Neural progenitor cell (in vitro differentiated cells): ENCODE measurements at places on chromosomes 2 and 18.

DNA sequence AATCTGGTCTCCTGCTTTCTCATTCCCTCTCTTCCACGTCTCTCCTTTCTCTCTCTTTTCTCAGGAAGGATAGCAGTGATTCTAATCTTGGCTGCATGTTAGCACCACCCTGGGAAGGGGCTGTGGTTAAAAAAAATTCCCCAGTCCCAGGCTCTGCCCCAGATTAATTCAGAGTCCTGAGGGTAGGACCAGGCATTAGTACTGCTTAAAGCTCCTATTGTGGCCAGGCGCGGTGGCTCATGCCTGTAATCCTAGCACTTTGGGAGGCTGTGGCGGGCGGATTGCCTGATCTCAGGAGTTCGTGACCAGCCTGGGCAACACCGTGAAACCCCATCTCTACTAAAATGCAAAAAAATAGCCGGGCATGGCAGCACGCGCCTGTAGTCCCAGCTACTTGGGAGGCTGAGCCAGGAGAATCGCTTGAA is 35.4 kb upstream of the EML4 start:
- peak; percentile 61 for DNase-seq

DNA sequence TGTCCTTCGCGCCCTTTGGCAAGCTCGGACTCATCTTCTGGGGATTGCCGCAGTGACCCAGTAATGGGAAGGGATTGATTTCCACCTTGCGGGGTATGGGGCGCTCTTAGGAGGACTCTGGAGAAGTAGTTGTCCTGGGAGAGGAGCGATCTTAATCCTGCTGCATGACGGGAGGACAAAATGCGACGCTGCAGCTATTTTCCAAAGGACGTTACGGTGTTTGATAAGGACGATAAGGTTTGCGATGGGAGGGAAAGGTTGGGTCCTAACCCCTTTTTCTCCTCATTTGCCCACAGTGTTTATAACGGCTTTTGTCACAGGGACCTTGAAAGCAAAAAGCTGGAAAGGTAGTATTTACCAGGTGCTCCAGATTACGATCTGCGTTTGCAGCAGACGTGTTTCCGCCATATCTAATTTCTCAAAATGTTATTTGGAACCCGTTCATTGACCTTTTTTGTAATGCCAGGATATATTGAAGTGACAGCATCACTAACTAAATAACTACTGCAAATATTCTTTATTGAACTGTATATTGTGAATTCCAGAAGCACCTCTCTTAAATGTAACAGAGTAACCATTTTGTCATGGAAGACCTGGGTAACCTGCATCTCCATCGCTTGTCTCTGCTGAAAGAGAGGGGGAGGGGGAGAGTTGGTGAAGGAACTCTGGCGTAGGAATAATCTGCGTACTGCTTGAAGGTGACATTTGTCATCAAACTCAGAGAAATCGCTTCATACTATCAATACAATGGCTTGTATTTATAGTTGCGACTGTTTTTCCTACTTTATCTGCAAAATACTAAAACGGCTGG is 590 bp downstream of the MDH1 start:
- DNase-seq = peak; percentile 66

- no peak for DNase-seq
Observed at GRCh38 chr2:198351647-198352046, 547.3 kb downstream of the PLCL1 start.

DNA sequence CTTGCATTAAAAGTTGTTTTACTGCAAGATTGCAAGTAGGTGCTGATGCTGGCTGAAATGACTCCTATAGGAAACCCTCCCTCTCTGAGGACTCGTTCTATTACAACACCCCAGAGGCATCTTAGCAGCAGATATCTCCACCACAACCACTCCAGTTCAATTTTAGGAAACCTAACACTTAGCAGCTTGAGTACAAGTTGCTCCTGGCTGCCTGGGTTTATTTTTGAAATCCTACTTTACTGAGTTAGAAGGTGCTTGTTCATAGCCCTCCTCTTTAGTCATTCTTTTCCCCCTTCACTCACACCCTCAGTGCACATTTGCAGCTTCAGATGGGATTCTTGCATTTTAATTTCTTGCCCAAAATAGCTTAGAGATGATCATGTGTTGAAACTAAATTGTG is 111.5 kb downstream of the MTCL1 start:
- DNase-seq = no peak

GRCh38 chr18:24491927-24492834 is 31.7 kb downstream of the HRH4 start:
- no peak for DNase-seq

DNA sequence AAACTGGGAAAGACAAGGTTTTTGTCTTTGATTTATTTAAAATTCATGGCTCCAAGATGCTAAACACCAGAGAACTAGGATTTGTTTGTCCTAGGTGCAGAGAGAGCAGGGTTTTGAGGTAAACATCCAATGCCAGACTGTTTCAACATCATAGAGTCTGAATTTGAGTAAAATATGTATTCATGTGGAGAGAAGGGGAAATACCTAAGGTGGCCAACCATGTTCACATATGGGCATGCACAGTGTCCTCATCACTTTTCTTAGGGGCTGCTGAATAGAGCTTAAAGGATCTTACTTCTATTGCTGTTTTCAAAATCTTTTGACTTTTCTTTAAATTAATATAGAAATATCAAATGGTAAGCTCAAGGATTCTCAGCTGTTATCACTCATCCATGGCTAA is 287.0 kb upstream of the CCDC68 start:
- DNase-seq = no peak

DNA sequence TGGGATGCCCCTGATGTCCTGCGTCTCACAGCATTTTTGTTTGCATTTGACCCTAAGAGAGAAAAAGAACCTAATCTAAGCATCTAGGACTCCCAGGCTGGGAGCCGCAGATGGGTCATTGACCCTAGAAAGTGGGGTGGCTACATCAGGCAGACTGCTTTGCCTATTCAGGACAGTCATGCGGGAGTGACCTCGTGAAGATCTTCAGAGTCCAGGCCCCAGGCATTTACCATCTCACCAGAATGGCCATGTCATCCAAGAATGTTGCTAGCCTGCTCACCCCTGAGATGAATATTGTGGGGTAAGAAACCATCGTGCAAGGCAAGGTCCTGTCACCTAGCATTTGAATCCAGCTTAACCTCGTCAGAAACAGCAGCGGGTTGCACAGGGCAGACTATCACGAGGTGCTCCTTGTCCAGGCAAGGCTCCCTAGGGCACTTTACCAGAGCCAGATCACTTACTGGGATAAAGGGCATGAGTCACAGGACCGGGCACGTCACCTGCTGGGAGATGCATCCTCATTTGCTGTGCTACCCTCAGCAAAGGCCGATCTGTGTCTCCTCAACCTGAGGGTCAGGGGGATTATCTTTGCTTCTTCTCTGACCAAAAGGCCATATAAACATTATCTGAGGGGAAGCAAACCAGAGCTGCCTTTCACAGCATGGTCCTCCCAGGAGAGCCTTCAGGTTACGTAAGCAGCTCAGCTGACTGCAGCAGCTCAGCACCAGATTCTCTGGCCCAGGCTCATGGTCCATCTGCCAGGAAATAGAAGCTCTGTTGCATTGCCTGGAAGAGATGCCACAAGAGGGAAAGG is 162.3 kb downstream of the ACKR3 start:
- DNase-seq = no peak

DNA sequence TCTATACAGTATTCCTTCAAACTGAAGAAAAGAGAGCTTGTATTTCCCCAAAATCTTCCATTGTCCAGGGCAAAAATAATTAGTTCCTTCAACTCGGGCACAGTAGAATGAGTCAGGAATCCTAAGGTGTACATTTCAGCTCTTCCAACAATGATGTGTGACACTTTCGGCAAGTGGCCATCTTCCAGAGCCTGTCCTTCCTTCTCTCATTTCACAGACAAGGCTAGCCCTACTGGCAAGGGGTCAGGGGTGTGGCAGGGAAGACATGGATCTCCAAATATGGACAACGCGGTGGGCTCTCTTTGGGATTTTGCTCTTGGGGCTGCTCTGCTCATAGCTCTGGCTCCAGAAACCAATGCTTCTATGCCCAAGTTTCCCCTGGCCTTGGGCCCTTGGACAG is 6.0 kb downstream of the B4GALT6 start:
- DNase-seq = no peak

GRCh38 chr2:234374736-234375135 is 122.1 kb downstream of the ARL4C start:
- no peak for DNase-seq

GRCh38 chr2:238134393-238134785 is 4.1 kb upstream of the KLHL30 start:
- no peak for DNase-seq

DNA sequence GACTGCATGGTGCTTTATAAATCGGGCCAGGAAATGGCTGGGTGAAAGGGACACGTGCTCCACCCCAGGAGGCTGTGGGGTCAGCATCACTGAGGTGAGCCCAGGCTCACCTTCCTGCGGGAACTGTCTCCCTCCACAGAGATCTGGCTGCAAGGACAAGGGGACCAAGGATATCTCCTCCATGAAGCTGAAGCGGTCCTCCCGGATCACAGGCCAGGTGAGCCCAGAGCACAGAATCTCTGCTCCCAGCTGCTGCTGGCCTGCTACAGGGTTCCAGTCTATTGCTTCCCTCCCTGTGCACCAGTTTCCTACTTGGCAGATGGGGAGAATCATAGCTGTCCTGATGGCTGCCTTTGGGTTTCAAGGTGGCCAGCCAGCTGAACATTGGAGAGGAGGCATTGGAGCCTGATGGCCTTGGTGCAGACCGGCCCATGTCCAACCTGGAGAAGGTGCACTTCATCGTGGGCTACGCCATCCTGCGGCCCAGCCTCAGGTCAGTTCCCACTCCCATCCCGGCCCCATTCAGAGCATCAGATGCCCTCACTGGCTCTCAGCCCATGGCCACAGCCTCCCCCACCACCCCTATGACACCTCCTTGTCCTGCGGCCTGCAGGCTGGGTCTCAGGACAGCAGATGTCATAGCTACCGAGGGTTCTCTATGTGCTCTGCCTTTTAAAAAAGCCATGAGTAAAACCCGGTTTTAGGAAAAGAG is 33.7 kb upstream of the GPR17 start:
- no peak for DNase-seq

- DNase-seq = no peak
Observed at GRCh38 chr2:119177171-119177837, 18.8 kb upstream of the C1QL2 start.

- DNase-seq = no peak
Observed at GRCh38 chr2:26139269-26140183, 33.4 kb upstream of the GAREM2 start.

DNA sequence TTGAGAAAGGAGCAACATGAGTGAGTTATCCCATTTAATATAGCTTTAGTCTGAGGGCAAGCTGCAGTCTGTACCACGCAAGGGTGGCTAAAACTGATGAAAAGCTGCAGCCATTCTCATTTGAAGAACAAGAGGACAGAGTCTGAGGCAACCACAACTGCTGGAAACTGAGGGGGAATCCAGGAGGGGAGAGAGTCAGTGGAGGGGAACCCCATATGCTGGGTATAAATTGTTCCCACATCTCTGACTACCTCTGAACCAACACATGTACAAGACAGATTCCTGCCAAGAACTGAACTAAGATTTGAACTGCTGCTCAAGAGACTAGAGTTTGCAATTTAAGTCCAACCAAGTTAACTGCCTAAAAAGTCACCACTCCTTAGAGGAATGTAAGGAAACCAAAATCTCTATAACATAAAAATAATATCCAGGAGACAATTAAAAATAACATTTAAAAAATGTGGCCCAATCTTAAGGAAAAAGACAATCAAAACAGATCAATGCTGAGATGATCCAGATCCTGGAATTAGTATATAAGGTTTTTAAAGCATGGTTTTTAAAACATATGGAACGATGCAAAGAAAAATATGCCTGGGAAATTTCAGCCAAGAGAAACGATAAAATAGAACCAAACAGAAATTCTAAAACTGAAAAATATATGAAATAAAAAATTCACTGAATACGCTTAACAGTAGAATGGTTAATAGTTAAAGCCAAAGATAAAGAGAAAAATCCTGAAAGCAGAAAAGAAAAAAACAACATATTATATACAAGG is 11.2 kb downstream of the CWC22 start:
- no peak for DNase-seq

DNA sequence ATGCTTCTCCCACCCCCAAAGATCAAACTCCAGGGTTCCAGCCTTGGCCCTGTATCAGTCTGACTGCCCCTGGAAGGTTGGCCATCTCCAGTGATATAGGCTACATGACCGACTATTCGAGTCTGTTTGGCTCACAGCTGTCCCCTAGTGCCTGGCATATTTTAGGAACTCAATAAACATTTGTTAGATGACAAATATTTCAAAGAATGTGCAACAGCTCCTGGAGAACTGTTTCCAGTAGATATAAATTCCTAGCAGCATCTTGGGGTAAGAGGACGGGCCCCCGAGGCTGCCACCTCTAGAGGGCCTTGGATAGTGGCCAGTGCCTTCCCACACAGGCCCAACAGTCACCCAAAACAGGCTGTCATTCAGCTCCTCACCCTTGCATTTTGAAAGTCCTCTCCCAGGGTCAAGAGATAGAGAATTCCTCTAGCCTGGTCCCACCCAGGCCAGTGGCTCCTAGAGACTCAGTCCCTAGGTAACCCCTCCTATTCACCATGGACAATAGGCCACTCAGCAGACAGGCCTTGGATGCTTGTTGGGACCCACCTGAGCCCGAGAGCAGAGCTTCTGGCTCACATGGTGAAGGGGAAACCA is 45.1 kb upstream of the ATP6V1B1 start:
- no peak for DNase-seq

GRCh38 chr2:74886251-74886650 is 52.3 kb downstream of the HK2 start:
- DNase-seq = no peak

GRCh38 chr2:190534310-190535120 is at the start of gene NEMP2:
Gene NEMP2, minus strand, starts transcription at chr2:190534722. Its CDS starts 67 bp downstream, at chr2:190534655.
- peak; percentile 94 for DNase-seq

DNA sequence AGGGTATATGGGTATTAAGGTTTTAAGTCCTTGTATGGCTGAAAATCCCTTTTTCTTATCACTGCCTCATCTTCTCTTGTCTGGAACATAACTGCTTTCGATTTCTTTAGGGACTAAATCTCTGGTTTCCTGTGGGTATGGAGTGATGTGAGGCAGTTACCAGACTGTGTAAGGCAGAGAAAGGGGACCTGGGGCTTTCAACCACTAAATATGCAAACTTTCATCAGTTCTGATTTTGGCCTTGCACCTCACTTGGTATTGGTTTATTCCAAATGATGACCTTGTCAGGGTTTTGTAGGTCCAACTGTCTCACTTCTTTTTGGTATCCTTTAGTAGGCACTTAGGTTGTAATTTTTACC is 9.3 kb downstream of the MAP4K4 start:
- no peak for DNase-seq

GRCh38 chr18:74567822-74568221 is 29.8 kb upstream of the ZNF407 start:
- no peak for DNase-seq

DNA sequence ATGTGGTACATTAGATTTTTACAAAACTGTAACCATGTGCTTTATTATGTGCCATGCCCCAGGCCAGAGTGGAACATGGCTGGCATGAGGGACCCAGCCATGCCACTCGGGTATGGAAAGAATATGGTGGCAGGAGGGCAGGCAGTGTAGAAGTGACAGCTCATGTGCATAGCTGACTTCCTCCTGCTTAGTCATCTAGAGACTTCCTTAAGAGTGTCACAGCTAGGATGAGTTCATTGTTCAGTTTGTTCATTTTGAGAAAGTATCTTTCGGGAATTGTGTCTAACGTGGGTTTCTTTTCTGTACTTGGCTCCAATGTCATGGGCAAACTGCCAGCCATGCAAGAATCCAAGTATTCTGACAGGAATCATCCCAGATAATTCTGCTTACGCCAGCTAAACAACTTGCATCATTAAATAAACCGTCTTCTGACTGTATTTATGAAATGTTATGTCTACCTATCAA is 94.3 kb upstream of the ITGB6 start:
- DNase-seq = no peak

- DNase-seq = no peak
Observed at GRCh38 chr2:120791962-120792297, 56.3 kb downstream of the GLI2 start.

GRCh38 chr18:35167857-35168256 is 73.0 kb upstream of the ZNF397 start:
- no peak for DNase-seq
